ENCODE measurements at places on chromosomes 1 and 21. TPM values are rescaled to one million over a fixed set of nuclear protein-coding genes. Genes with fewer than 3 reads are reported as not detected.

Gene PLEKHN1
- total RNA-seq, result 14.3 TPM

Gene TFF1
- not detected for total RNA-seq

Gene TMPRSS3
- total RNA-seq, result 15.4 TPM

Gene SPRR1B
- total RNA-seq, result not detected

Gene FMO2
- 22.3 TPM for total RNA-seq

Gene PLA2G4A
- total RNA-seq, result 8.4 TPM

Gene MASP2
- not detected for total RNA-seq

Gene CLDN19
- total RNA-seq, result 23.2 TPM

Gene TEKT2
- total RNA-seq, result 5.7 TPM

Gene ZBTB8OS
- 39.0 TPM for total RNA-seq

Gene TMPRSS15
- total RNA-seq, result not detected

Gene SELENBP1
- total RNA-seq, result 50.0 TPM

Gene ASTN1
- total RNA-seq, result 0.25 TPM

All from kidney (tissue), 22 donors.